ENCODE measurements at places on chromosomes 5 and 9. TPM values are rescaled to one million over a fixed set of nuclear protein-coding genes. Genes with fewer than 3 reads are reported as not detected.
A peak's percentile ranks its signal among the peaks of the same experiment; 100 is the strongest.

Gene ARHGEF28
- total RNA-seq = not detected

- DNase-seq = peak; percentile 74
These were observed 29.9 kb downstream of the SLC6A18 start for GRCh38 chr5:1255081-1255561.

DNA sequence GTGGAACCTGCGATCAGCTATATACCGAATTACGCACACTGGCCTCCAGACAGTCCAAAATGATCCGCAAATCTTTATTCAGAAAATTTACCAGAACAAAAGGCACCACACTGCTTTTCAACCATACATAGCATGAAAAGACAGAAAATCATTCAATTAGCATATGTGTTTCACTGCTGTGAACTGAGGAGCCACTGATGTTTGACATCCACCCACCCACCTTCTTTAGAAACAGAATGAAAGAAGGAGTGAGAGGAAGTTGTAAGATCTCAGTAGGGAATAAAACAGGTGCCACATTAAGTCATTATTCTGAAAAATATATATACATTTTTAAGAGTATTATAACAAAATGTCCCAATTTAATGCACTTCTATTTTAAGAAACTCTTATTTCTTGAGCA, 156.8 kb downstream of the NFIB start:
- DNase-seq = no peak

Gene F2RL1
- 0.47 TPM for total RNA-seq

Gene DBH
- total RNA-seq = not detected

Gene ARAP3
- total RNA-seq = 11.0 TPM

DNA sequence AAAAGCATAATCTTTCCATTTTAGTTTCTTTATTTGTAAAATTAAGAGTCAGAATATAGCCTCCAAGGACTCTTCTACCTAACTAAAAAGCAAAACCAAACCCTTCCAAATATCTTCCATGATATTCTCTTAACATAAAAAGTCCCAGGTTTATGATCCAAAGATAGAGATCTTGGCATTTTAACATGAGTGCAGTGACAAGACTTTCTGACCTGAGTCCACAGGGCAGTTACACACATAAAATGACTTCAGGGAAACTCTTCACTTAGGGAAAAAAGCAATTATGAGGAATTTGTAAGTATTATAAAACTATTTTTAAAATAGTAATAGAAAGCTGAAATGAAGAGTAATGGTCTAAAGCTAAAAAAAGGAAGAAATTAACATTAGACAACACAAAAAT, 772.6 kb upstream of the DMAC1 start:
- DNase-seq = no peak

GRCh38 chr5:106873568-106873967, 797.2 kb downstream of the EFNA5 start:
- DNase-seq = no peak

DNA sequence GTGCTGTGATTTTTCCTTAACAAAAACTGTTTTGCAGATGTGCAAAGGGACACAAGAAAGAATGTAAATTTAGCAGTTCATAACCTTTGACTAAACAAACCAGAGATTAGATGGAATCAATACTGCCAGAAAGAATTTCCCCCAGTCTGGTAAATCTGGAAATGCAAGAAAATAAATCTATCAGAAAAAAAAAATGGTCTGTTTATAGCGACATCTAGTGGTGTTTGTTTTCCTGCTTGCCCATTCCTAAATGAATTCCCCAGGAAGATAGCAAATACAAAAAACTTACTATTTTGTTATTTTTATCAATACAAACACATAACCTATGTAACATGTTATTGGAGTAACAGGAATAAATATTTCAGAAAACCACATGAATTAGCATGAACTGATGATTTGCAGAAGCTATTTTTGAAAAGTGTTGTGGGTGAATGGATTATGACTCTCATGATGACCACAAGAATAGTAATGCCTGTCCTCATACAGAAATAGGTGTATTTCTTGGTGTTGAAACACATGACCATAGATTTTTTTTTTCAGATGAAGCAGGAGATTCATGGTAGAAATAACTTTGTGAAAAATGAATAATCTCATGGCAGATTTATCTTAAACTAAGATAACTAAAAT, 1703.8 kb downstream of the MAT2B start:
- DNase-seq = no peak

DNA sequence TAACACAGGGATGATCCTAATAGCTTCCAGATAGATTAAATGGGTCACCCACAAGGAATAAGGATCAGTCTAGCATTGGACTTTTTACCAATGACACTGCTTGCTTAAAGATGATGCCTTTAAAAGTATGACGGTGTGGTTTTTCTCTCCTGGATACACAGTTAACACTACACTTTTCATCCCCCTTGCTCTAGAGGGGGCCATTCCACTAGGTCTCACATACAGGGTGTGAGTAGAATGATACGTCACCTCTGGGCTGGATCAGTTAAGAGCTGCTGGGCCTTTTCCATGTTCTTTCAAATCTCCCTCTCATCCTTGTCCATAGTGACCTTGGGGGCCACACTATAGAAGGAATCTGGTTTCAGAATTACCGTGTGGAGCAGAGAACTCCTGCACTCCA, 140.6 kb downstream of the FSTL4 start:
- DNase-seq = no peak

Gene GKAP1
- total RNA-seq = 2.2 TPM

GRCh38 chr9:97307500-97308163, at the start of gene CCDC180:
CCDC180 (plus strand) TSS chr9:97307659; CDS start chr9:97308064, 405 bp downstream.
- DNase-seq = no peak

- peak; percentile 35 for DNase-seq
These were observed 10.9 kb downstream of the IGIP start for GRCh38 chr5:140136624-140137023.

- no peak for DNase-seq
These were observed 169.4 kb downstream of the TRPM3 start for GRCh38 chr9:70951749-70952727.

Gene IL17B
- total RNA-seq = not detected
